CD4-positive, alpha-beta memory T cell (primary cell): ENCODE measurements at places on chromosomes 2 and 18.

DNA sequence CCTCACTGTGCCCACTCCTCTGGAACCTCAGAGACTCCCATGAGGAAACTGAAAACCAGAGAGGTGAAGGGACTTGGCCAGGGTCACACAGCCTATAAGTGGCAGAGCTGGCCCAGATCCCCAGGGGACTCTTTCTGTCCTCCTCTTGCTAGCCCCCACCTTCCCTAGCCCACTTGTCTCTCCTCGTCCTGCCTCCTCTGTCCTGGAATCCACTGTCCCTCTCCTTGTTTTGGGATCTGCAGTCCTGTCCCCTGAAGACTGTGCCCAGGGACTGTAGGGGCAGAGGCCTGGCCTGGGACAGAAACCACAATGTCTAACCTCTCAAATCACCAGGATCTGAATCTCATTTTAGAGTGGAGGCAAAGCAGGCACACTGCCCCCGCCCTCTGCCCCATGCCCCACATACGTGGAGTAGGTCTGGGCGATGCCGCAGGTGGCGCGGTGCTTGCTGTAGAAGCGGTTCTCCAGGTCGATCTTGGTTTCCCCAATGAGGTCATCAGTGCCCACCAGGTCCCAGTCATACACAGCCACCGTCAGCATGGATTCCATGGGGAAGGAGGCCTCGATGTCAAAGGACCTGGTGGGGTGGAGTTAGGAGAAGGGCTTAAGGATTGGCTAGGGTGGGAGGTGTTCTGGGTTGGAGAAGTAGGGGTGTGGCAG, 12.5 kb downstream of the OTOF start:
- DNase-seq, result no peak

DNA sequence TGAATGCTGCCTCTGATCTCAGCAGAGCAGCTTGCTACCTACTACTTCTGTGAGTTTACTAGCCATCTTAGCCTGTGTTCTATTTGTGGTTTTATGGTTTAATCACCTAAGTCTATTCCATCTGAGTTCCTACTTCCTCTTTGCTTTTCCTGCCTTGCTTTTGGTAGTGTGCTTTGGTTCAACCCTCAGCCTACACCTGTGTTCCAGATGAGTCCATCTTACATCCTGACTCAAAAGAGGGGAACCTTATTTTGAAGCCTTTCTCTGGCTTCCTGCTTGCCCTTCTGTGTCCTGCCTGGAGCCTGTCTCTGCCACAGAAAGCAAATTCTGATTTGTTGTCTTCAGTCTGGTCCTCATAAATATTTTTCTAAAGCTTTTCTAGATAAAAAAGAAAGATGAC, 530.3 kb upstream of the MEX3C start:
- DNase-seq, result no peak

DNA sequence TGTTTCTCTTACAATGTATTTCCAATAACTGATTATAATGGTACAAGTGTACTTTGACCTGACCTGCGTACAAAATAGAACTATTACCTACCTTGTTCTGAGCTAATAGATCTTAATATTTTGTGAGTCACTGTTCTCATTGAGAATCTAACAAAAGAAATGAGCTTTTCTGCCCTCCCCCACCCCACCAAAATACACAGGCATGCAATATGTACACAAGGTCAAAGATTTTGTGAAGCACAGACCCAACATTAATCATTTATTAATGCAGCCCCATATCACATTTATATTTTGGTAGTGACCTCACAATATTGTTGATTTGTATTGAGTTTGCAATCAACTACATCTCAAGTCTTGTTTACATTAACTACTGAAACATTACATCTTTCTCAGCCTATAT, 86.5 kb downstream of the CDH20 start:
- no peak for DNase-seq

DNA sequence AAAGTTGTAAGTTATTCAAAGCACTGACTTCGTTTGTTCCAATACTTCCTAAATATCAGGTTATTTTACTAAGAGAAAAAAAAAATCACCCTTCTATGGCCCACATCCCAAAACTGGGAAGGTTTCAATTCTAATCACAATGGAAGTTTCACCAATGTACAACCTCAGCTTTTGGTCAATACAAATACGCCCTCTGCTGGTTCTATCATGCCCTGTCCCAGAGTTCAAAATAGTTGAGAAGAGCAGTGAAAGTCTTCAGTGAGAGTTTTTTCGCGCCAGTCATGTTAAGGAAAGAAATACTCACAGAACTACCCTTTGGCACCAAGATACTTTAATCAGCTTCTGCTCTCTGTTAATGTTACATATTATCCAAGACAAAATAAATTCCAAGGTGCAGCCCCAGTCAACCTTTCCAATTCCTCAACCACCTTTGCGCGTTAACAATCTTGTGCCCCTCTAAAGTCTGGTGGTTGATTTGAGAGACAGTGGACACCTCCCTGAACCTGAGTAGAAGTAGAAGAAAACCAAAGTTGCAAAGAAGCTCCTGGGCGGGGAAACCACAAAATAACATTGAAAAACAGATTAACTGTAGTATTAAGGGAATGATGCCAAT, 59.9 kb downstream of the SUMO1 start:
- DNase-seq, result peak; percentile 57

DNA sequence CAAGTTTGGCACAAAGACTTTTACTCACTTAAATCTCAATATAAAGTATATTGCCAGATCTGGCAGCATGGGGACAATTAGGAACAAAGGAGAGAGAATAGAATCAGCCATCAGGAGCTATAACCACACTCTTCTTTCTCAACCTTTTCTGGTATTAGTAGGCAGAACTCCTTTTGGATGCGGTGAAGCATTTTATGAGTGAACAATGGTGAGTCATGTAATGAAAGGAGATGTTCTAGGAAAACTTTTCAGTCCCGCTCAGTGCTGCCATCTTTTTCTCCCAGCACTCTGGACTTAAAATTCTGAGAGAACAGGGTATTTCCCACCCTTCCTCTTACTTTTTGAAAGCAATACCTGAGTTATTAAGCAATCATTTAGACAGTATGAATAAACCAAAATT, 32.2 kb downstream of the PLEKHA3 start:
- no peak for DNase-seq

- no peak for DNase-seq
These were observed 170.6 kb downstream of the SLC8A1 start for GRCh38 chr2:40281021-40281940.

- DNase-seq, result no peak
These were observed 8.5 kb upstream of the CELF4 start for GRCh38 chr18:37574113-37574512.

GRCh38 chr2:240997856-240998705, at the start of gene SNED1:
SNED1 (plus strand) TSS chr2:240998618; CDS start chr2:240998838, 220 bp downstream.
- peak; percentile 56 for DNase-seq

GRCh38 chr2:215900843-215901242, 112.5 kb downstream of the MREG start:
- no peak for DNase-seq

- DNase-seq, result no peak
These were observed 282.5 kb downstream of the CLIP4 start for GRCh38 chr2:29397713-29398112.

- DNase-seq, result no peak
These were observed 20.8 kb downstream of the TFCP2L1 start for GRCh38 chr2:121263996-121264715.

DNA sequence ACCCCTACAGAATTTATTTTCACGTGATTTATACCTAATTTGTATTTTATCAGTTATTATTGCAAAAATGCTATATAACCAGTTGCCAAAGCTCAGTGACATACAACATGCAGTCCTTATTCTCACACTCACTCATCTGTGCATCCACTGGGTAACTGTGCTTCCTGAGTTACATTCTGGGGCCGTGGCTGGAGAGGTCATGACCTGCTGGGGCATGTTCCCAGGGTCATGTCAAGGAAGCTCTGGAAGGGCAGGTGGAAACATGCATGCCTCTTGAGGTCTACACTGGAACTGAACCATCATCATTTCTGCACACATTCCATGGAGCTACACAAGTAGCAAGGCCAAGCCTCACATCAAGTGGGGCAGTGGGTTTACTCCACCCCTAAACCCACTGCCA, 715.5 kb downstream of the CNTNAP5 start:
- DNase-seq, result no peak

DNA sequence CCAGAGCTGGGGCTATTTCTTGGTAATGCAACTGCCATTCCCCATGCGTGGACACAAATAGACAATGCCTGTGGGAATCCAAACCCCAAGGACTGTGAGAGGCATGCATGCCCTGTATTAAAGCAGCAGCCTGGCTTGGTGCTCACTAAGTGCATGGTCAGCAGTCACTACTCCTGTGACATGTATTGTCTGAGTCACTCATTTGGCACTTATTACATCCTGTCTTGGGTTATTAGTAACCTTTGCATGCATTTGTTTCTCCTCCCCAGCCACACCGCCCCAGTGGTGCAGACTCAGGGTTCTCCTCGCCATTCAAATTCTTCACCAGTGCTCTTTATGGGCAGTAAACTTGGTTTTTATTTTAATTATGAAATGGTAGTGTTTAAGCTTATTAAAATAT, 30.2 kb downstream of the PRKCE start:
- DNase-seq, result no peak

DNA sequence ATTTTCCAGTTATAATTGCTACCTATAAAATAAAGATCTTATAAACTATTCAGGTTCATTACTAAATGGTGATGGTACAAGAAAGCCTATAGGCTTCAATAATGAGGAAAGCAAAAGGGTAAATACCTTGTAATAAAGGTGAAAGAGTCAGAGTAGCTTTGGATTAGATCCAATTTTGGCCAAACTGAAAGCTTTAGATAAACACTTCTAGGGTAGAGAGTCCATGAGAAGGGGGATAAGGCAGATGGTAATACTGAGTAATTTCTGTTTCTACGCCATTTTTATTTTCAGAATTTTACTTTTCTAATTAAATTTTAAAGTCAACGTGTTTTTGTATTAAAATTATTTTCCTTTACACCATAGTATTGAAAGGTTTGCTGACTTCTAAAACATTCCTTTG, 9.4 kb downstream of the CASP8 start:
- DNase-seq, result no peak

DNA sequence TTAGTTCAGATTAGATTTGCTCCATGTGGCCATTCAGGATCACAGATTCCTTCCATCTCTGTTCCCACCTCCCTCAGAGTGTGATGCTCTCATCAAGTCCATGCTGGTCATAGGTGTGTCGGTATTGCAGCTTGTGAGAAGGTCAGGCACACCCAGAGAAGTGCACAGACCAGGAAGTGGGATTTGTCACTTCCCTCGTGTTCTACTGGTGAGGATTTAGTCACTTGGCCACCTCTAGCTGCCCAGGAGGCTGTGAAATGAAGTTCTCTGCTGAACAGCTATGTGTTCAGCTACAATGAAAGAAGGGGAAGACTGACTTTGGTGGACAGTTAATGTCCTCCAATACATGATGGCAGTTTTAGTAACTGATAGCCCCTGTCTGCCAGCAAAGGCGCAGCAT, 3.5 kb upstream of the LANCL1 start:
- no peak for DNase-seq

DNA sequence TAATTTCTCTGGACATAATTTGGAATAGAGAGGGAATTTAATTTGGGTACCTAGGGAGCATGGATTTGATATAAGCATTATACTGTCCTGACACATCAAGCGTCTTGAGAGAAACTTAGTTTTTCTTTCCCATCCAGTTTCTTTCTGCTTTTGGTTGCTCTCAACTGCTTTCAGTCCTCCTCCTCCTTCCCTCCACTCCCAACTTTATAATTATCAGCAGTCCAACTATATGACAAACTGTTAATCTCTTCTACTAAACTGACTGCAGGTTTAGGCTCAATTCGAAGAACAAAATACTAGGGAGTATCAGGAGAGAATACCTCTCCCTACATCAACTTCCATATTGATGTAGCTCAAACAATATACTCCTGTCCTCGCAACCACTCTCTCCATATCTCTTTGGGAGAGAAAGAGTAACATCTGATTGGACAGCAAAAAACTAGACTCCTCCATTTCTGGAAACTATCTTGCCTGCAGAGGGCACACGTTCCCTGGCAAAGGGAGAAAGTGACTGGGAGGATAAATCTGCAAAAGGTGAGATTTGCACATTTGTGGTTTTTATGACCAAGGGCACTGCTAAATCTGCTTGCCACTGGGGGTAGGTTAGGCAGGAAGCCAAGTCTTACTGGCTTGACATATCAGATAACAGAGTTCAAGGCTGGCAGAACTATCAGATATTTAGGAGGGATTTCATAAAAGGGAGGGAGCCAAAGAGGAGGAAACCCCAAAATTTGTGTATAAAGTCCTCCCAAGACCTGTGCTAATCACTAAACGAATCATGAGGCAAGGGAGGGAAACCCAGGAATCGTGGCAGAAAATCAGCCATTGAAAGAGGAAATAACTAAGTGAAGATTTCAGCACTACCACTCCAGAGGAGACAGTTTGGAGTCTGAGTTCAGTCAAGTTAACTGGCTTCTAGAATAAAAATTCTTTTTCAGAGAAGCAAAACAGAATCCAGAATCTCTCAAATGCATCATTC, 40.0 kb downstream of the ICA1L start:
- peak; percentile 48 for DNase-seq

- no peak for DNase-seq
These were observed 45.3 kb downstream of the ACOXL start for GRCh38 chr2:110777531-110778311.

- no peak for DNase-seq
These were observed 17.3 kb downstream of the EN1 start for GRCh38 chr2:118830118-118830517.

DNA sequence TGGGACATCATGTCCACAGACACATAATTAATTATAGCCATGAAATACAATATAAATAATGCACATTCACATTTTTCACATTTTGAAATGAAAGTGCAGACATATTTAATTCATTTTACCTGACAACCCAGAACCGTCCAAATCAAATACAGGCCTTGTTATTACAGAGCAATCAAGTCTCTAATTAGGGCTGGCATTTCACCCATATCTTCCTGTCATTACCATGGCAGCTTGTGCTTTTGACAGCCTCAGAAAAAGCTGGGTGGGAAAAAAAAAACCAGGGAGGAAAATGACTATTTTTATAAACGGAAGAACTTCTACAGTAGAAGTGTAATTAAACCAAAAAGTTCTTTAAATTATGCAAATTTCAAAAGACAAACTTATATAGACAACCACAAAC, 436.4 kb downstream of the FBXO15 start:
- DNase-seq, result no peak

DNA sequence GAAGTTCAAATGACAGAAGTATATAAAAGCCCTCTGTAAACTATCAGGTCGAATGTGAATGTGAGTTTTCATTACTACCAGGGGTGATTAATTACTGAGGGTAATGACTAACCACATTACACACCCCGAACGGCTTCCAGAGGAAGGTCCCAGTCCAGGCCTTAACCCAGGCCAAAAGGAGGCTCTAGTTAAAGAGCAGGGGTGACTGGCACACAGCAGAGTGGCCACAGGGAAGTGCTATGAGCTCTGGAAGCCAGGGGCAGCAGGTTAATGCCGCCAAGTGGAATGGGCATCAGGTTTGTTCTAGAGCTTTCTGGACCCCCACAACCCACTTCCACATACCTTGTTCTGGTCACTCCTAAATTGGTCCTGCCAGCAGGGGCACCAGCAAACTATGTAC, 87.7 kb downstream of the BCL11A start:
- DNase-seq, result no peak

- no peak for DNase-seq
These were observed 87.7 kb upstream of the LRP1B start for GRCh38 chr2:142218471-142218870.

GRCh38 chr2:164150604-164151003, 414.8 kb upstream of the FIGN start:
- DNase-seq, result no peak

- no peak for DNase-seq
These were observed 30.2 kb downstream of the GLI2 start for GRCh38 chr2:120765678-120766469.

GRCh38 chr2:154556607-154557006, 141.9 kb upstream of the KCNJ3 start:
- no peak for DNase-seq
